ENCODE measurements at places on chromosomes 12 and 14.

DNA sequence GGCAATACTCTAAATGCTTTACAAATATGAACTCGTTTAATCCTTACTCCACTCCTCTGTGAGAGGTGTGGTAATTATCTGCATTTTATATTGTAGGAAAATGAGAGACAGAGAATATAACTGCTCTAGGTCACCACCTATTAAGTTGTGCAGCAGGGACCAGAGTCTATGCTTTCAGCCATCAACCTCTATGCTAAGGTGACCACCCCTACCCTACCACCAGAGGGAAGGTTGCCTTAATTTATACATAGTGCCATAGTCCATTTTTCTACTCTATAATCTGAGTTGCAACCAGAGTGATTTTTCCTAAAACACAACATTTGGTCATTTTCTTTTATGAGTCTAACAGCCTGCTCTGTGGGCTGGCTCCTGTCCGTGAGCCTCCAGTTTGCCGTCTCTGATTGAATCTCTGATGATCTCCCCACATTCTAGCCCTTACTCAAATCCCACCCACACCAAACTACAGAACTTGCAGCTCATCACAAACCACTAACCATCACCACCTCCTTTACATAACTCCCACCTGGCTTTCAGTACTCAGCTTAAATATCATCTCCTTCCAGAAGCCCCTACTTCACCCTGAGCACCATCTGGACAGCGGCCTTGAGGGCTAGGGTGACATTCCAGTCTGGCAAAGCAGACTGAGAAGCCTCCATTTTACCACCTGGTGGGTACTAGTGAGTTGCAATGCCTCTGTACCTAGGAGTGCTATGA is 126.6 kb downstream of the PPM1H start:
- DNase-seq, result no peak

GRCh38 chr14:39554576-39554975 is 122.3 kb upstream of the FBXO33 start:
- DNase-seq, result no peak

- no peak for DNase-seq
These were observed 388.0 kb downstream of the VRK1 start for GRCh38 chr14:97185186-97185585.

DNA sequence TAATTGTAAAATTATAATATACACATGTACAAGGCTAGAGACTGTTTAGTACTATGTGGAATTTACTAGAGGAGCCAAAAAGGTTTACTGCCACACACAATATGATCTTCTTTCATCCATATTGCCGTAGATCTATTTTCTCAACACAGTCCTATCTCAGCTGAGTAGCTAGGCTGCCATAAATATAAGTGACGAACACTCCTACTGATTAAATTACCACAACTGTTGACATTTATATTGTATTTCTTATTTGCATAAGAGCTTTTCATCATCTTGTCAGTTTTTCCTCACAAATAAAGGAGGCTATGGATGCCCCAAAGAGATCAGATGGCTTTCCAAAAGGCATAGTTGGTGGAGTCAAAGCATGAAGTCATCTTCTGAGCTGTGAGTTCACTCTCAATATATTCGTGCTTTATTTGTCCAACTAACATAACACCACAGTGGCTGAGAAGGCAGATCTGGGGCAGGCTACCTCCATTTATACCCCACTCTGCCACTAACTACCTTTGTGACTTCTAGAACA is 78.6 kb downstream of the CCDC59 start:
- no peak for DNase-seq

GRCh38 chr12:76878099-76878898 is 520 bp downstream of the CSRP2 start:
- peak; percentile 74 for DNase-seq

DNA sequence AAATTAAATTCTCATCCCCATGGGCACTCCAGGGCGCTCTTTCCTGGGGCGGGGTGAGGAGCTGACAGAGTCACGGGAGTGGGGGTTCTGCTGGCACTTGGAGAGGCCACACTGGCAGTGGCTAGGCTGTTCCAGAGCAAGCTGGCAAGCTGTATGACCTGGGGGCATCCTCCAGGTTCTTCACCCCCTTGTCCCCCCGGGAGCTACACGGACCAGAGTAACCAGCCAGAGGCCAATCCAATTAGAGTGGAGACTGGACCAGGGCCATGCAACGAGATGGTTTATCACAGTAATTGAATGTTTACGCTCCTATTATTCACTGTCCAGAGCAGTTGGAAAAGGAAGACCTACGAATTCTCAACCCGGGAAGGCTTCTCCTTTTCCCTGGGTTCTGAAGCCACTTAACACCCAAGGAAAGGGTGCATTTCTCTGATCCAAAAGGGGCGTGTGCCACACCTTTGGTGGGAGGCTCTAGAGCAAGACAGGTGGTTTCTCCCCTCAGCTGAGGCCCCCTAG is 43.8 kb upstream of the PNMA1 start:
- no peak for DNase-seq

- DNase-seq, result no peak
These were observed 87.2 kb upstream of the KRAS start for GRCh38 chr12:25337916-25338315.

- no peak for DNase-seq
These were observed 6.7 kb downstream of the PSEN1 start for GRCh38 chr14:73143003-73143402.

GRCh38 chr12:115230606-115231005 is 546.6 kb upstream of the TBX3 start:
- no peak for DNase-seq

DNA sequence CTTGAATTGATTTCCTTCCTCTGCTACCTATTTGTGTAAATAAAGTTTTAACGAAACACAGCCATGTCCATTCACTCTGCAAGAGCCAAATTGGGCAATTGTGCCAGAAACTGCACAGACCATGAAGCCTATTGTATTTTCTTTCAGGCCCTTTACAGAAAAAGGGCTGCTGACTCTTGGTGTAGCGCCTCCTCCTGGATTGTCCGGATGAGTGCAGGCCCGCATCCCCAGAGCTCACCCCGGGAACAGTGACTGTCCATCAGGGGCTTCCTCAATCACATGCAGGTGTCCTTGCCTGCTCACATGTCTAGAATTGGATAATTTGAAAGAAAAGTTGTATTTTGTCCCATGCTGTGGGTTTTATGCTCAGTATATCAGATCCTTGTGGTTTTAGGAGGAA is 1282.2 kb downstream of the AACS start:
- DNase-seq, result no peak

DNA sequence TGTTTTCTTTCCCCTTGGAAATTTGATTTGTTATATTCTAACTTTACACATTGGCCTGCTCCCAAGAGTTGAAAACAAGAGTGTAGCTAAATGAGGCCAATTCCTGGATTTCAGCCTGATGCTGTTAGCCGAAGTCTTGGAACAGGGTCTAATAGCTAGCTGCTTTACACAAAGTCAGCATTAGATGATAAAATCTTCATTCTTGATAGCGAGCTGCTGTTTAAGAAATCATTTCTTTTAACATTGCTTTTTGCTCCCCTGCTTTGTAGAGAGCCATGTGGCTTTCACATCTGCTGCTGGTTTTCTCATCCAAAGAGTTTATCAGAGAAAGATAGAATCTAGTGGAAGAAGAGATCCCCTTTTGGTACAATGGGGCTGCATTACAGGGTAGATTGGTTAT is 22.3 kb downstream of the FBXW8 start:
- DNase-seq, result no peak

- DNase-seq, result no peak
These were observed 177.5 kb downstream of the DACT1 start for GRCh38 chr14:58815161-58815701.

DNA sequence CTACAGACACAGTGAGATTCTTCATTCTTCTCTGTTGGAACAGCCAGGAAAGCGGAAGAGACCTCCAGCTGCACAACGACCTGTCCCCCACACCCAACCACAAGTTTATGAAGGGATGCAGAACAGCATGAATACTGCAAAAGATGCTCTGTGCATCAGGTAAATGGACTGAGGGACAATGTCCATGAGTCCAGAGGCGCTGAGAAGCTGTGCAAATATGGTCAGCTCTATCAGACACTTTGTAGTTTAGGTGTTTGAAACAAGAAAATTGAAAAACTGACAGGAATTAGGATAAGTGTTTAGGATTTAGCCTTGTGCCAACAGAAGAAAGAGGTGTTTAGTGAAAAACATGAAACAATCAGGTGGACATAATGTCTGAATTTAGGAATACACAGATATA is 33.1 kb upstream of the PZP start:
- DNase-seq, result no peak

DNA sequence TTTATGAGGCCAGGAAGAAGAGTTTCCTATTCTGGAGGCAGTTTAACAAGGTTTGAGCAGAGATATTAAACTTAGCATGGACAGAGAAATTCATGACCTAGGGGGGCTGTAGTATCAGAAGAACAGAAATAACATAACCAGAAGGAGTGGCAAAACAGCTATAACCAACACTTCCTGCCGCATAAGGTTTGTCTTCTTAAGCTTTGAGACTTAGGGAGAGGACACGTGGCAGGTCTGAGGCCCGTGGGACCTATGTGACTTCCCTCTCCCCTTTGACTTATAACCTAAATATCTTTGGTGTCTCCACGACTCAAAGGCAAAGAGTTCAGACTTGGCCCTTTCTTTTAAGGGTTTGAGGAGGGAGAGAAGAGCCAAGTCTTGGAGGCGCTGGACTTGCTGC is 119.1 kb upstream of the PZP start:
- no peak for DNase-seq

GRCh38 chr12:80925237-80925636 is 12.5 kb downstream of the LIN7A start:
- no peak for DNase-seq

DNA sequence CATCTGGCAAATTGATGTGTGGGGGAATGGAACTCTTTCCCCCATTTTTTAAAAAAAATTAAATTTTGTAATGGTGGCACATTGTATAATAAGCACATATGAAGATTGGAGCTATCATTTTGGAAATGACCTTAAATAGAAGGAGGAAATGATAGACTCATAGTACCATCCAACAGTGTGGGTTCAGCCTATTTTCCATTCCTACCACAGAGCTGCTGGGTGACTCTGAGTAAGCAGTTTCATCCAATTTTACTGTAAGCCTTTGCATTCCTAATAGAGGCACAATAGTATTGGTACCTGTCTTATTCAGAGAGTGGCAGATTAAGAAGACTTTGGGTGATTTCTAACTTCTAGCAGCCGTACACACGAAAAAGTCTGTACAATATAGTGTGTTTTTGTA is 304.5 kb downstream of the RAD51B start:
- no peak for DNase-seq

DNA sequence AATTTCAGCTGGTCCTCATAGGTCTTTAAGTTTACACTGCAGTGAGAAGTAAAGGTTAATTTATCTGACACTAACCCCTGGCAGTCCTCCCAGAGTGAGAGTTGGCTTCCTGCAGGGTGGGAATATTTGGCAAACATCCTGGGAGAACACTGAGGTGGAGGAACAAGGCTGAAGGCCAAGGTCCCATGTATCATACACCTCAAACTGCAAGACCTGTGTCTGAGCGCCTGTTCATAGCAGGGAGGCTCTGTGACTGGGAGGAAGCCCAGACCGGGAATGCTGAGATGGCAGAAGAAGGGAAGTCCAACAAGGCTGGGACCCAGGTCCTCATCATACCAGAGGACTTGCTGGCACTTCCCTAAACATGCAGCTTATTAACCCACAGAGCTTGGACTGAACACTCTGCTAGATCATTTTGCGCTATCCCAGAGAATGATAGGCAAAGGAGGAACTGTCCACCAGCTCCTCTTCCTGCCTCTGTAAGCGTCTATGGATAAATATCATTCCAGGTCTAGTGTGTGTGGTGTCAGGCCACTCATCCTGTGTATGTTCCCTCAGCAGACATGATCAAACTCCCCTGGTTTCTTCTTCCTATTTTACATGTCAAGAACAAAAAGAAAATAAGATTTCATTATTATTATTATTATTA is 199.6 kb upstream of the CNOT2 start:
- DNase-seq, result no peak

GRCh38 chr14:91369628-91370445 is 47.8 kb downstream of the CCDC88C start:
- no peak for DNase-seq

GRCh38 chr14:23175823-23176222 is 7.6 kb downstream of the SLC7A8 start:
- DNase-seq, result no peak

- no peak for DNase-seq
These were observed 359.0 kb downstream of the NAV3 start for GRCh38 chr12:78189656-78190055.

- DNase-seq, result no peak
These were observed 105.6 kb upstream of the FRMD6 start for GRCh38 chr14:51546099-51546498.

GRCh38 chr12:27852742-27853141 is 72.7 kb upstream of the MANSC4 start:
- DNase-seq, result no peak

DNA sequence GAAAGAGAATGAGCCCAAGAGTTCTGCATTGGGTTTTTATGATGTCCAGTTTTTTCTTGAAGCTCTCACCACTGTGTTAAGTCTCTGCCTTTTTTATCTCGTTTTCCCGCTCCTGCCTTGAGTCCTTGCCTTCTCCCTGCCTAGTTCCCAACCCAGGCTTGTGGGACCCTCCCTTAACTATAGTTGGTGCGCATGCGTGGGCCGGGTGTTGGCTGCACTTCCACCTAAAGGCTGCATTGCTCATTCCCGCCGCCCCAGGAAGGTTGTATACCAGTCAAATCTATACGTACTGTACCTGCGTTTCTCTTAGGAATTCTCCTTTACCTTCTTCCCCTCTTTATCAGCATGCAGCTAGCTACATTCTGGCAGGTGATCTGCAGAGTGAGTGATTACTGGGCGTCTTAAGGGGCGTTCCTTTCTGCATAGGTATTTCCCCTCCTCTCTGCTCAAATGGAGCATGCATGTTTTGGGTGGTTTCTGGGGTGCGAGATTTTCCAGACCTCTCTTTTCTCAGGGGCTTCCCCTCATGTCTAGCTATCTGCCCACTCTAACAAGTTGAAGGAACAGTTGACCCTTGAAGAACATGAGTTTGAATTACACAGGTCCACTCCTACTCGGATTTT is 6.6 kb upstream of the REP15 start:
- DNase-seq, result no peak

DNA sequence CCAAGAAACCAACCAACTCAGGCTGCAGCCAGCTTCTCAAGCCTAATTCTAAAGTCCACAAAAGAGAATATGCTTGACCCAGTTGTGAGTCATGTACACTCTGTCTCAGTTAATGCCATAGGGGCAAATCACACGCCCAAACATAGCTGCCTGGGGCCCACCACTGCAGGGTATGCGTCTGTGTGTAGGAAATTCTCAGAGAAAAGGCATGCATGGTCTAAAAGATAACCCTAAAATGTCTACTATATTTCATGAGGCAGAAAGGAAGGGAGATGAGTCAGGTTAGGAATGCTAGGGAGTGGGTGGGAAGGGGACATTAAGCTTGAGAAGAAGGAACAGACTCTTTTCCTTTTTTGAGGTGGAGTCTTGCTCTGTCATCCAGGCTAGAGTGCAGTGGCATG is 22.3 kb upstream of the SPTLC2 start:
- no peak for DNase-seq

DNA sequence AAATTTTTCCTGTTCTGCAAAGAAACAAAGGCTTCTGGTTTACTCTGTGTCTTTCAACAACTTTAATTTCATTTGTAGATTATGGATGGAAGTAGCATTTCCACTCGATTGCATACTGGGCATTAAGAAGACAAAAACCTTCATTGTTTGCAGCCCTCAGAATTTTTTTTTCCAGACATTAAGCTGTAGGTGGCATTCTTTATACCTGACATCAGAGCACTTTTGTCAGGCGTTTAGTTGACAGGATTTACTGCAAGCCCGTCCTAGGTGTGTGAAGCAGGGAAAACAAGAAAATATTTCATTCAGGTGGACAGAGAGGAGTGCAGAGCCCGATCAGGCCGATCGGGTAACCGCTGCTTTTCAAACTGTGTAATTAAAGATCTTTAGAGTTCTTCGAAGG is 107.5 kb downstream of the TMEM260 start:
- DNase-seq, result no peak

- DNase-seq, result no peak
These were observed 19.1 kb upstream of the SYNE2 start for GRCh38 chr14:63833728-63834127.
